ENCODE measurements at places on chromosomes 2 and 18.

- DNase-seq = no peak
Observed at GRCh38 chr2:161631855-161632391, 7.7 kb downstream of the SLC4A10 start.

- no peak for DNase-seq
Observed at GRCh38 chr18:37362158-37362890, 203.3 kb downstream of the CELF4 start.

DNA sequence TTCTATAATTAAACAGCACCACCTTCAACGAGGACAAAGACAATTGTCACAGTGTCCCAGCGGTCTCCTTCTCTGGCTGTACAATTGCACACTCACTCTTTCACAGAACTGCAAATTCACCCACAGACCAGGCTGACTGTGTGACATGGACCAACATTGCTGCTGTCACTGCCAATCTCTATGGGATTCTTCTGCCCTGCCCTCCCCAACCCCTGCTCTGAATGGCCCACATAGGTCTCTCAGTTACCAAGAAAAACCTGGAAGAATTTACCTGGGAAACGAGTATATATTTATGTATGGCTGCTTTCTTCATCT lies 26.5 kb downstream of the LRRC30 start:
- DNase-seq = no peak

DNA sequence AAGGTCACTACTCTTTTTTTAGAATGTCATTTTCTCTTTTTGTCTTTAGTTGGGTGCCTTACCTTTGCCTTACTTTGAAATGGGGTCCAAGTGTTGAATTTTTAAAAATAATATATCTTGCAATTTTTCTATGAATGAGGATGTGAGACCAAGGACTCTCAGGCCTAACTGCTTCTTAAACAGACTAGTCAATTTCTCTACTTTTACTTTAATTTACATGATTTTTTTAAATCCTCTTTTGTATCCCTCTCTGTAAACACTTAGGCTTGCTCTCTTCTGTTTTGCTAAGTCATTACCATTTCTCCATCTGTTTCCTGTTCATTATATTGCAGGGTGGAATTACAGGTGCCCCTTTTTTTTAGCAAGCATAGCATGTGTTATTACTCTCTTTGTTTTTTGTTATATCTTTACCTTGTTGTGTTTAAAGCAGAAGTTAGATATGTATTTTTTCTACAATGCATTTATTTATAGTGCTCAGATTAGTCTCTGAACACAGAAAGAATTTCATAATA lies 261.8 kb downstream of the SPAG16 start:
- DNase-seq = no peak
